Activated naive CD4-positive, alpha-beta T cell (primary cell): ENCODE measurements at places on chromosomes 2 and 18.

DNA sequence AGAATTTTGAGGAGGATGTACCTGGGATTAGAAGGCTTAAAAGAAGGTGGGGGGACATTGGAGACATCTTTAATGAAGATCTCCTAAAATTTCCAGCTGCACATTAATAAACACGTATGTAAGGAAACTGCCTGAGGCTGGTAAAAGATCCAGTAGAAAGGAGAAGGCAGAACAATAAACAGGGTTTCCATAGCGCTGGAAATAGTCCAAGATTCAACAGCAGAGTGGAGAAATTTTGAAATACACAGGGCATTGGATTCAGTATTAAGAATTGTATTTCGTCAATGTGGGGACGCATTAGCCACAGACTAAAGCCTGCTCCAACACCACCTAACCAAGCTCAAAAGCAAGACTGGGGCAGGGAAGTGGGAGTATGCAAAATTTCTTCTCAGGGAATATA, 606.9 kb upstream of the NRXN1 start:
- DNase-seq: no peak

GRCh38 chr2:130837175-130837810, 579 bp downstream of the ARHGEF4 start:
- DNase-seq: no peak

GRCh38 chr18:79687806-79688205, 8.2 kb downstream of the CTDP1 start:
- DNase-seq: no peak

- no peak for DNase-seq
Measured at GRCh38 chr2:1907849-1908533, 163.7 kb upstream of the PXDN start.

GRCh38 chr18:3294435-3295080, 32.6 kb downstream of the MYL12B start:
- DNase-seq: no peak

GRCh38 chr2:74806920-74807319, 27.0 kb upstream of the HK2 start:
- DNase-seq: no peak

GRCh38 chr2:155546721-155547555, 785.6 kb downstream of the NR4A2 start:
- no peak for DNase-seq

- no peak for DNase-seq
Measured at GRCh38 chr2:58051445-58051844, 4.8 kb downstream of the VRK2 start.

GRCh38 chr2:5123582-5124196, 568.5 kb upstream of the SOX11 start:
- no peak for DNase-seq

- no peak for DNase-seq
Measured at GRCh38 chr18:50662177-50662576, 102.3 kb downstream of the MAPK4 start.

- no peak for DNase-seq
Measured at GRCh38 chr2:18903750-18904149, 314.4 kb upstream of the NT5C1B start.

DNA sequence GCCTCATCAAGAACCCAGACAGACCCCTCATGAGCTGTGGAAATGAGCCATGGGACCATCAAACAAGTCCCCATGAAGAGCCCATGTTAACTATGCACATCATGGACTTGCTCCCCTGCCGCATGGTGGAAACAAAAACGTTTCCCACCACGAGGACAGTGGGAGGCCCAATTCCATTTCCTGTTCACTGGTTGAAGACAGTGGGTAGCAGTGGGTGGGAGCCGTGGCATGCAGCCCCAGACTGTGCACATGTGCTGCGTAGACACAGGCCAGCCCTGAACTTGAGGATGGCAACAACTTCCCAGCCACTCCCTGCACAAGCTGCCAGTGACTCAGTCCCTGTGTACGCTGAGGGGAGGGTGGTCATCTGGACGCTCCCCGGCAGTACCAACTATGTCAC, 108.4 kb upstream of the LMAN1 start:
- no peak for DNase-seq

DNA sequence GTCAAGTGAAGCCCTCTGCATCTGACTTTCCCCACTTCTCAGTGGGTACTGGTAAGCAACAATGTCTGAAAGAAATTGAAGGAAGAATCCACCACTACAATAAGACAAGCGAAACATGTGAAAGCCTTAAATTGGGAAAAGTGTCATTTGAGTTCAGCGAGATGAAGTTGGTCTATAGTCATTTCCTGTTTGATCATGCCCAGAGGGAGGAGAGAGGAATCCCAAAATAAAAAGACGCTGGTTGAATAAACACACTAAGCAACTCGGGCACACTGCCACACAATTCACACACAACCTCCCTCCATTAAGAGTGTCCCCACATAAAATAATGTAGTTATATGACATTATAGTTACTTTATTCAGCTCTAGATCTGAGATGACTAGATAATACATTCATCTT, 166.1 kb downstream of the CBLN2 start:
- no peak for DNase-seq

GRCh38 chr2:188291142-188291616, 495 bp upstream of the GULP1 start:
- DNase-seq: no peak

GRCh38 chr2:168171059-168171762, 76.2 kb downstream of the STK39 start:
- no peak for DNase-seq

GRCh38 chr2:231621051-231621879, 28.6 kb downstream of the TEX44 start:
- no peak for DNase-seq

DNA sequence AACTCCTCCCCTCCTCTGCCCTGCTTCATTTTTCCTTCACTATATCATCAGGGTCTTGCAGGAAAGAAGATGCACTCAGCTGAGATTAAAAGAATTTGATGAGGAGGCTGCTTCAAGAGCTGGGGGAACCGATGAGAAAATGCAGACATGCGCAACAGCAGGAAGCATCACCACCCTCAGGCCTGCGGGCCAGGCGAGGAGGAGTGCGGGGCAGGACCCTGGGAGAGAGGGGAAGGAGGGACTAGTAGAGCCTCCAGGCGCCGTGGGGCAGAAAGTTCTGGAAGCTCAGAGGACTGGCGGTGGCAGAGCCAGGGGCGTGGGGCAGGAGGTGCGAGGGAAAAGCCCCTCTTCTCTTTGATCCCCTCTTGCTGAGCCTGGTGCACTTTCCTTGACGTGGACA, 108.2 kb downstream of the CD226 start:
- DNase-seq: no peak

- DNase-seq: no peak
Measured at GRCh38 chr2:100067784-100068183, 74.6 kb downstream of the AFF3 start.

DNA sequence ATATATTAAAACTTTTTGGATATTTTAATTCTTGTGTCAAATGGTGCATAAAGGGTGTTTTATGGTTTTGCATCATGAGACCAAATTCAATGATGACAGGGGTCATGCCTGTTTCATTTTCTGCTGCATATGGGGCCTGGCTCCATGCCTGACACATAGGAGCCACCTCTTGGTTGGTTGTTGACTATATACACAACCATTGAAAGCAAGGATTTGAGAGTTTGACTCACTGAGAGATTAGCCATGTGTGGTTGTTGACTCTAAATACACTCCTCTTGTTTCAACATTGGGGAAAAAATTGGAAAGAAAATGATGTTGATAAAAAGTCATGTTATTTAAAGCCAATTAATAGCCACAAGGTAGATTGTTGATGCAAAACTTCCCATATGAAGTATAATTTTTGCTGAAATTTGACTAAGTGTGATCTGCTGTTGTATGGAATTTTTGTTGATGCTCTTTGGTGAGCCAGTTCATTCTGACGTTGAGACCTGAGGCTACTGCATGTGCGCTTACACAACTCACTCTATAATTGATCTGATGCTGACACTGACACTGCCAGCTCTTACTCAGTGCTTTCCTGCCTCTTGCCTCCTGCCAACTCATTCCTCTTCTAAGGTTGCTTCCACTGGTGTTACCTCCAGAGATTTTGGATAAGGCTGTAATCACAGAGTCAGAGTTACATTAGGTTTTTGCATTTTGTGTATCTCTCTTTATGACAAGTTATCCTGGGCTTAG, 446.2 kb upstream of the SLC14A2 start:
- no peak for DNase-seq

DNA sequence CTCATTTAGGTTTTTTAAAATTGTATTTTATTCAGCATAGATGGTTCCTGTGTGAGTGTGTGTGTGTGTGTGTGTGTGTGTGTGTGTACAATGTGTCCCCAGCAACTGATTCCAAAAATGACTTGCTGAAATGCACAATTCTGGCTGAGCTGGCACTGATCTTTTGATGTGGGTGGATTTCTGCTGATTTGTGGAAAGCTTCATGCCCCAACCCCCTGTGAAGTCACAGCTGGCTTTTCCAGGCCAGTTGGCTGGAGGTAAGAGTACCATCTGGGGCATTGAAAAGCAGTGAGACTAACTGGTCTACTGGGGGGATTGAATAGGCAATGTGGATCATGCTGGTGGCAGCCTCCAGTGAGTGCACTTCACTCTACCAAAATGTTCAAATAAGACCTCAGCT, 187.2 kb downstream of the LRRTM1 start:
- DNase-seq: no peak

DNA sequence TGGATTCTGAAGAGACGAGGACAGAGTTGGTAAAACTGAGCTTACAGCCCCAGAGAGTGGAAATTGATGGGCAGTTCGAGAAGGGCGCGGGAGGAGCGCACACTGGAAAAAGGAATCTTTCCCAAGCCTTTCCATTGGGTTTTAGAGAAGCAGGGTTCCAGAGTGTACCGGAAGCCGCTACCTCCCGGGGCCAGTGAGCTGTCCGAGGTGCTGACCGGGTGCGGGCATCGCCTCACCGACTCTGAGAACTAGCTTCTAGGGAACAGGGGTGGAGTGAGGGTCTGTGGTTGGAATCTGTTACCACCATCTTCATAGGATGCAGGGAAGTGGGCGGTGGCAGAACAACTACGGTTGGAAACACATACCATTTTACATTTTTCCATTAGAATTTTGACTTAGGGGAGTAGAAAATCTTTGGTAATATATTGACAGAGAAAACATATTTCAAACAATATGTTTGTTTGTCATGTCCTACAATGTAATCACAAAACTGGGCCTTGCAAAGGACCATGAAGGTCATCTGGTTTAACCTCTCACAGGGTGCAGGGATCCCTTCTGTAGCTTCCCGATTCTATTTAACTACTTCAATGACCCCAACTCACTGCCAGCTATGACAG, 724 bp downstream of the NMS start:
- DNase-seq: no peak

- DNase-seq: no peak
Measured at GRCh38 chr2:69641887-69642708, 1.4 kb downstream of the AAK1 start.

DNA sequence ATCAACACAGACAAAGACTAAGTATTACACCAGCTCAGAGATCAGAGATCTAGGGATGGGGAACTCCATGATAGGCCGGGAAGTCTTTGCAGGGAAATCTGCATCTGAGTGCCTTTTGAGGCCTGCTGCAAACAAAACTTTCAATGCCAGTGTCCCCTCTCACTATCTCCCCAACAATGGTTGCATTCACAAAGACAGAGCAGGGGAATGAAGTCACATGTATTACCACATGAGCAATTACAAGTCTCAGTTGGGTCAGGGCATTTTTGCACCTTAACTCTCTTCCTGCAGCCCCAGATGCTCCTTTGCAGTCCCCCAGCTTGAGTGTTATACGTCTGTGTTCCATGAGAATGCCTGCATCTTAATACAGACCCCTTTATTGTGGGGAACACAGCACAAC, 1.8 kb upstream of the RNF144A start:
- DNase-seq: no peak

DNA sequence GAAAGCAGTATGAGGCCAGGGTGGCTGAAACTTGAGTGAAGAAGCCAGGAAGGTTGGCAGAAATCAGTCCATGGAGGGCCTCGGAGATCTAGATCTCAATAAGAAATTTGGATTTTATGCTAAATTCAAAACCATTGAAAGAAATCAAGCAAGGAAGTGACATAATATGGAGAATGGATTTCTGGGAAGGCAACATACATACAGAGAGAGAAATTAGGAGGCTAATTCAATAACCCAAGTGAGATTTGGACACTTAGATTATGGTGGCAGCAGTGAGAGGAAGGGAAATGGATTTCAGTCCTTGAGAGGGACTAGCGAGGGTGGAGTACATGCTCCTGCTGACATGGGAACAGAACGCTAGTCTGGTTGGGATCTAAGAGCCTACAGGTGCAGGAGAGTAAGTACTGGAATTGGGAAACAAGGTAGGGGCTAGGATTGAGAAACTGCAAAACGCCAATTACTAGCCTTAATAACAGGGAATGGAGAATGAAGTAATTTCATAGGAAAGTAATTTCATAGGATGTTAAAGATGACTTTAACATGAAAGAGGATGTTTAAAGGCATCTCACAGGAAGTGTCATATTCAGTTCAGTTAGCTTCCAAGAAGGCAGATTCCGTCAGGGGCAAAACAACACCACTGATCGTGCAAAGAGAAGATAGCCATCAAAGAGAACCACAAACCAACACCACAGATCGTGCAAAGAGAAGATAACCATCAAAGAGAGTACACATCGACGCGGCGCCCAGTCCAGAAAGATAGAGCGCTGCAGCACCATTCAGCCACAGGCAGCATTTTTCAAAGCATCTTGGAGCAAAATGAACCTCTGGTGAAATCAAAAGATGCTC, 27.2 kb downstream of the CDKL4 start:
- peak; percentile 21 for DNase-seq

GRCh38 chr18:73318739-73319479, 451.1 kb upstream of the NETO1 start:
- DNase-seq: no peak

GRCh38 chr2:68698567-68699377, 35.8 kb upstream of the ARHGAP25 start:
- no peak for DNase-seq

DNA sequence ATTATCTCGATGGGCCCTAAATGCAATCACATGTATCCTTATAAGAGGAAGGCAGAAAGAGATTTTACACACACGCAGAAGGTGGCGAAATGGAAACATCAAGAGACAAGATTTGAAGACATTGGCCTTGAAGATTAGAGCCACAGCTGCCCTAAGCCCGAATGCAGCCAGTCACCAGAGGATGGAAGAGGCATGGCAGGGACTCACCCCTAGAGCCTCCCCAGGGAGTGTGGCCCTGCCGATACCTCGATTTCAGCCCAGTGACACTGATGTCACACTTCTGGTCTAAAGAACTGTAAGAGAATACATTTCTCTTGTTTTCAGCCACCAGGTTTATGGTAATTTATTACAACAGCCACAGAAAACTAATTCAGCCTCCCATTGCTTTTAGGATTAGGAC, 17.4 kb downstream of the TTC39C start:
- DNase-seq: no peak
